Head of caudate nucleus (tissue), 42 donors: ENCODE measurements at places on chromosomes 1 and 21.

DNA sequence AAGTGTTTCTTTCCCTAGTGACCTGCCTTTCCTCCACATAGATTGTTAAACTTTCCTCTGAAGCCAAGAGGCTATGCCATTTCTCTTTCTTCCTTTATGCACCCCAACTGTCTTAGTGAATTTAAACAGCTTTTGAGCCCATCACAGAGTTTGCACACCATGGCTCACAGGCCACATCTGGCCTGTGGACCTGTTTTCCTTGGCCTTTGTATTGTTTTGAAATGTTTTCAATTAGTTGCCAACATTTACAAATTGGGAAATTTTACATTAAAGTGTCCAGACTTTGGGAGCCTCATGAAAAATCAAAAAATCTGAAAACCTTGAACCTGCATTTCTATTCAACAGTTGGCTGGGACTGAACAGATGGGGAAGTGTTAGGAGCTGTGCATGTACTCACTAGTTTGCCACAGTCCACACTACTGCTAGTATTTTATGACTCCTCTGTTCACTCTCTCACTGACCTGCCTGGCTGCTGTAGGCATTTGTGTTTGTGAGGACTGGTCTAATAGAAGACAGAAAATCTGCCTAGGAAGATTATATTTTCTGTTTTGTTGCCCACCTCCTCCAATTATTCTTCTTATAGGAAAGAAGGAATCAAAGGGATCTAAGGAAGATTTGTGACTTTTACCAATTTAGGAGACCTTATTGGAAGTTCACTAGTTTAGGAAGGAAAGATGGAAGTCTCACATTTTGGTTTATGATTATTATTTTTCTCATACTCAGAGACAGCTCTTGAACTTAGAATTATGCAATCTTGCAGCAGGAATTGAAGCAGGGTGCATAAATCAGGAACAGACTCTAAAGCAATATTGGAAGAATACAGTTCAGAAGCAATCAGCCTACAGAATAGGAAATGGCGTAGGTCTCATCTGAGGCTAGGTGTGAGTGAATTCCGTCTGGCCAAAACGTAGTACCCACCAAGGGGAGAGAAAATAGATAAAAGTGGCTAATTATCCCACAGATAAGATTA lies 134.7 kb downstream of the HLX start:
- no peak for DNase-seq

- no peak for DNase-seq
Measured at GRCh38 chr1:157652859-157653493, 47.6 kb downstream of the FCRL3 start.

DNA sequence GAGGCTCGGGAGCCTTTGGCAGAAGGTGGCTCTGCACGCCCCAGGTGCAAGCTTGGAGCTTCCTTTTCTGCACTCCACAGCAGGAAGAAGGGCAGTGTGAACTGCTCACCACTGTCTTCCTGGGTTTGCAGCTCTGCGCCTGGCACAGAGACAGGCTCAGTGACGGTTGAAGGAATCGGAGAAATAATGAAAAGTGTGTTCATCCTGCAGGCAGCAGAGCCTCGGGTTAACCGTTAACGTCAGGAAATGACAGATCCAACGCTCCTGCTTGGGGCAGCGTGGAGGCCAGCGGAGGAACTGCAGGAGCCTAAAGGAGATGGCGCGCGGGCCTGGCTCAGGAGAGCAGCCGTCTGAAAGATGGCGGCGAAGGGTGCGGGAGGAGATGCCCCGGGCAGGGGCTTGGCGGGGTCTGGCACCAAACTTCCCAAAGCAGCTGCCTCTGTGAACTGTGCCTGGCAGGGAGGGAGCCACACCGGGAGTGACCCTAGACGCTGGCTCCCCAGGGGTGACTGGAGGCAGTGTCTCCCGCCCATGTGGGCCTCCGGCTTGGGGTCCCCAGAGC lies 10.9 kb upstream of the SAMD11 start:
- no peak for DNase-seq

GRCh38 chr1:93967306-93967705 lies 58.1 kb upstream of the GCLM start:
- DNase-seq, result no peak

- DNase-seq, result no peak
Measured at GRCh38 chr1:64186138-64186897, 17.1 kb upstream of the UBE2U start.

- DNase-seq, result no peak
Measured at GRCh38 chr1:175978926-175979325, 228.2 kb downstream of the COP1 start.

GRCh38 chr21:38678827-38679226 lies 126.9 kb upstream of the ETS2 start:
- DNase-seq, result no peak

DNA sequence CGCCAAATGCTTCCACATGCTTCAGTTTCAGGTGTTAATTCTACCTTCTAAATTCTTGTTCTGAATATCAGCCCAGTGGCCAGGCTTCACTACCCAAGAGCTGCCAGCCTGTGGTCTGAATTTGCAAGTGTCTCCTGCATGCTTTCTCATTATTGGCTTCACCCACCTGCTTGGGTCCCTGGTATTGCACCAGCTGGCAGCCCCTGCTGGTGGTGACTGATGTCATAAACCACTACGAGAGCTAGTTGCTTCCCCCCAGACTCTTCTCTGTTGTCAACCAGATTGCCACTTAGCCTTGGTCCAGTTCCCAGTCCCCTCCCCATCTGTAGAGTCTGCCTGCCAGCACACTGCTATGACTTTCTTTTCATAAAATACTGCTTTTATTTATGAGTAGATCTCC lies 197.7 kb upstream of the DUSP10 start:
- no peak for DNase-seq

GRCh38 chr1:184297244-184297750 lies 89.5 kb upstream of the C1orf21 start:
- no peak for DNase-seq

DNA sequence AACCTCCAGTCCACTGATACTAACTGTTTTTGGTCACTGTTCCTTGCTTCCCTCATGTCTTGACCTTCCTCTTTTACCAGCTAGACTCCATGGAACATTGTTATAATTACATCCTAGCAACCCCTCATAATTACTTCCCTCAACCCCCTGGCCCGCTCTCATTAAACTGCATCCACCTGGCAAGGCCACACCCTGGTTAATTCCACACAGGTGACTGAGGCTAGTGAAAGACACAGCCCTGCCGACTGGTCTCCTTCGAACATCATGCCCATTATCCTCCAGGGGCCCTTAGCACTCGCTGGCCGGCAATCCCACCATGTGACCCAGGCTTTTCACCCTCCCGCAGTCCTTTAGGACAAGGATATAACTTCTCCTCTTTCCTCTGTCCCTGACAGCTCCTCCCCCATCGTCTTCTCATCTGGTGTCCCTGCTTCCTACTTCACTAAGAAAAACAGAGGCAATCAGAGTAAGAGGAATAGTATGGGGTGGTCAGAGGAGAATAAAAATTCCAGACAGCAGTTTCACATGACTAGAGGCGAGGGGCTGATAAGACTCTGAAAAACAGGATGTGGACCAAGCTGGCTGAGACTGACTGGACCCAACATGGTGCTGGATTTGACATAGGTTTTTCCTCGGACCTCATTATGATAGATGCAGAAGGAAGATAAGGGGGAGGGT lies 8.8 kb upstream of the TENT5B start:
- no peak for DNase-seq

DNA sequence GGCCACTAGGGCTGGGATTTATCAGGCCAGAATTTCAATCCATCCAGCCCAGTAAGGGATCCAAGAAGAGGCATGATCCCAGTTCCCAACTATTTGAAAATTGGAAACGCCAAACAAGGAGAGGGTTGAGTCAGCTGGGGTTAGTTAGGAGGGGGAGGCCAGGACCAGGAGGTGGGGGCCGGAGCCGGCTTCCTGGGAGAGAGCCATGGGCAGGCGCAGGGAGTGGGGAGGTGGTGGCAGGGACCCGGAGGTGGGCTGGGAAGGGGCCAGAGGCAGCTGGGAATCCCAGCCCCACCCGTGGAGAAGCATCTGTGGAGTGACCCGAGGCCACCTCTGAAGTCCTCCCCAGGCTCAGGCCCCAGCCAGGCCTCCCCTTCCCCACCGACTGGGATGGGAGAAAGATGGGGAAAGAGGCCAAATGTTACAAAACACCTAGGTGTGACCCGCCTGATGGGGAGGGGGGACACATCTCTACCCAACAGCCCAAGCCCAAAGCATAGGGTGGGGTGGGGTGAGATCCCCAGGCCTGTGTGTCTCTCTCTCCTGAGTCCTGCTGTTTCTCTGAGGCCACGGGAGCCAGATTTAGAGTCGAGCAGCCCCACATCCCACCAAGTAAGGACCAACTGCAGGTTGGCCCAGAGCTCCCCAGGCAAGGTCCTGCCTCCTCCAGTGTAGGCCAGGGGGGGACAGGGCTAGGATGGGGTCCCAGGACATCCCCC lies 10.1 kb downstream of the HSPG2 start:
- DNase-seq, result no peak

DNA sequence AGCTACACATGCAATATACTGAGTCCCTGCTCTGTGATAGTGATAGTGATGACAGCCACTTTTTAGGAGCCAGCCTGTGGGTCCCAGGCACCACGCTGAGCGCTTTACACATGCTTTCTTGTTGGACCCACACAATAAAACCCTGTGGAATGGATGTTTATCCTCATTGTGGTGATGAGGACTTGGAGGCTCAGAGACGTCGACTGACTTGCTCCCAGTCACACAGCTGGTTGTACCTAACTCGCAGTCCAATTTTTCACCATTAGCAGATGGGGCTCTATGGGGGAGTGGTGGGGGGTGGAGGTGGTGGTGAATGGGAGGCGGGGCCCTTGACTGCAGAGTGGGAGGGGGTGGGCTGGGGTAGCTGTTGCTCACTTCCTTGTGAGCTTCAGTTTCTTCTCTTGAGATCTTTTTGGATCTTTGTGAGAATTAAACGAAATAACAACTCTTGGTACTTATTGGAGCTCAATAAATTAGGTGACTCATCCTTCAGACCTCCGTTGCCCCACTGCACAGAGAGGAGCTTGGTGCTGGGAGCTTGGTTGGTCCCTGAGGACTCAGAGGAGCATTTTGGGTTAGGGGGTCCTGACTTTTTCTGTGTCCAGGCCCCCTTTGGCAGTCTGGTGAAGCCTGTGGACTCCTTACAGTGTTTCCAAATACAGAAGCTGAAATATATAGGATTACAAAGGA lies 61.8 kb upstream of the CD1D start:
- no peak for DNase-seq

- no peak for DNase-seq
Measured at GRCh38 chr1:223393275-223394214, at the start of gene CCDC185. CCDC185 (plus strand) TSS chr1:223393415; CDS start chr1:223393476, 61 bp downstream.

GRCh38 chr1:219430419-219430818 lies 182.5 kb downstream of the ZC3H11B start:
- DNase-seq, result no peak

- no peak for DNase-seq
Measured at GRCh38 chr1:169072945-169073725, 33.4 kb upstream of the ATP1B1 start.

DNA sequence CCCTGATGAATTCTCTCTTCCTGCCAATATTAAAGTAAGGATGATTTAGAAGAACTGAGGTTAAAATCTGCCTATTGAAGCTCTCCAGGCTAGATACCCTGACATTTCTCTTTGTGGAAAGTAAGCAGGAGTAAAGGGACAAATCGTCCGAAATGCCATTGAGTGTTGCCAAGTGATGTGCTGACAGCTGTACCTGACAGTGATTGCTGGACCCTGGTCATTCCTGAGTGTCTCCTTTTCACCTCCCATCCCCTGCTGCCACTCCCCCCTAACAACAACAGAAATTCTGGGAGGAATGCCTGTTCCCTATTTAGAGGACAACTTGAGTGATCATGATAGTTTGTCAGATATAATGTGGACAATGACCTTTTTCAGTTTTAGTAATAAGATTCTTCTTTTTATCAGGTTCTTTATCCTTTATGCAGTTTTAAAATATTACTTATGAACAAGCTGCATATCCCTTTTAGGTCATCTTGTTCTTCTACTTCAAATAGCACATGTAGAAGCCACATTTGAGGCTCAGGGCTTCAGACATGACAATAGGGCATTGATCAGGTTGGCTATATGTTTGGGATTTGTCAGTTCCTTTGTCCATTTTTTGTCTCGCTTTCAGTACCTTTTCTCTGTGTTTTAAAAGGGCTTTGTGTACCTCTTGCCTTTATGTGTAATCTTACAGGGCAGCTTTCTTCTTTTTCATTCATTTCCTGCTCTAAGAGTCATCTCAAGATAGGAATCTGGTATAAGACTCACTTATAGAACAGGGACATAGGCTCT lies 56.0 kb downstream of the ITSN1 start:
- DNase-seq, result no peak

DNA sequence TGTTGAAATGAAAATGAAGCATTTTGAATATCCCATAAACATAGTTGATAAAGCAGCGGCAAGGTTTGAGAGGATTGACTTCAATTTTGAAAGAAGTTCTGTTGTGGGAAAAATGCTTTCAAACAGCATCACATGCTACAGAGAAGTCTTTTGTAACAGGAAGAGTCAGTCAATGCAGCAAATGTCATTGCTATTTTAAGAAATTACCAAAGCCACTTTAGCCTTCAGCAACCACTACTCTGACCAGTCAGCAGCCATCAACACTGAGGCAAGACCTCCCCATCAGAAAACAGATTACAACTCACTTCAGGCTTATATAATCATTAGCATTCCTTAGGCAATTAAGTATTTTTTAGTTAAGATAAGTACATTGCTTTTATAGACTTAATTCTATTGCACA lies 33.8 kb upstream of the FCRL3 start:
- DNase-seq, result no peak

DNA sequence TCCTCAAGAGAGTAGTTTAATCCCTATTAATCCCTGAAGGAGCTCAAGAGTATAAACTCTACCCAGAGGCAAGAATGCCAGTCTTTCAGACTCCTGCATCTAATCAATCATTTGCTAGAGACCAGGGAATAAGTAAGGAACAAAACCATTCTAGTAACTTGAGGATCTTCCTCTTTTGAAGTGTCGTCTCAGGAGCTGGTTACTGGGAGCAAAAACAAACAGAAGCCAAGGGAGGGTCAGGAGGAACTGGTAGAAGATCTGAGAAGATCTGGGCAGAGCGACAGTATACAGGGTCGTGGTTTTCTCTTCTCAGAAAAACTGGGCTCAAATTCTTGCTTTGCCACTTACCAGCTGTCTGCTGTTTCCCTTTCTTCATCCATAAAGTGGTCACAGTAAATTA lies 69.3 kb downstream of the RPS6KA1 start:
- no peak for DNase-seq
